T follicular helper cell (primary cell): ENCODE measurements at places on chromosomes 3 and 15.

- no peak for DNase-seq
Measured at GRCh38 chr15:74482661-74483060, 21.7 kb upstream of the UBL7 start.

DNA sequence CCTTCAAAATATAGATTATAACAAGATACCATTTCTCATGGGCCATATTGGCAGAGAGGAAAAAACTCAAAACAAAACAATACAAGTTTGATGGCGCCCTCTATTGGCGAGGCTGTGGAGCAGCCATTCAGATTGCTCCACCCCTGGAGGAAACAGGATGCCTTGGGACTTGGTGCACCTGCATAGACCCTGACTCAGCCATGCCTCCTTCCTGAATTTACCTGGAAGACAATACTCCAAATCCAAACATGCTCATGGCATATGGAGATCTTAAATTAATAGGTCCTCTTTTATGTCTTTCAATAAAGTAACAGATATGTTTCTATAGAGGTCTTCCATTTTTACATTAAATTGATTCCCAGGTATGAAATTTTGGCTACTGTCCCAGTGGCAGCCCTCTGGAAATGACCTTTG lies 90.0 kb downstream of the APBA2 start:
- peak; percentile 64 for DNase-seq

DNA sequence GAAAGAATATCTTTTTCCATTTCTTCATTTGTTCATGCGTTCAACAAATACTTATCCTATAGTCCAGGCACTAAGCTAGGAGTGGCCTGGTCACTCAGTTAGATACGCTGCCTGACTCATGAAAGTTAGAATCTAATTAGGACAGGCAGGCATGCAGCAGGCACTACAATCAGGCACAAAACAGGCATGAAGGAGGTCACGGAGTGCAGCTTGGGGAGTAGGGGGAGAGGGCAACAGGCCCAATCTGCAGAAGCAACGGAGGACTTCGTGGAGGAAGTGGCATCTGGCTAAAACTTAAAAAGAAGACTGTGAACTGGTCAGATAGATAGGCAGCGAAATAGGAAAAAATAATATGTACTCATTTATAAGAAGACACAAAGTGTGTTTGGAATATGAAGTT lies 420.9 kb downstream of the MAGI1 start:
- DNase-seq, result no peak

DNA sequence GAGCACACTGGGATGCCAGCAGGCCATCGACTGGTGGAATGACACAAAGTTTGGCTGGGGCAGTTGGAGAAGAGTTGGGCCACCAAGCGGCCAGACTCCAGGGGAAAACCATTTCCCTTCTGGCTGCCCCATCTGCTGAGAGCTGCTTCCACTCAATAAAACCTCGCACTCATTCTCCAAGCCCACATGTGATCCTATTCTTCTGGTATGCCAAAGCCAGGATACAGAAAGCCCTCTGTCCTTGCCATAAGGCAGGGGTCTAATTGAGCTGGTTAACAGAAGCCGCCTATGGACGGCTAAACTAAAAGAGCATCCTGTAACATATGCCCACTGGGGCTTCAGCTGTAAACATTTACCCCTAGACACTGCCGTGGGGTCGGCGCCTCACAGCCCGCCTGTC lies 55.1 kb downstream of the NKIRAS1 start:
- no peak for DNase-seq

- DNase-seq, result no peak
Measured at GRCh38 chr15:98860281-98861041, 147.1 kb downstream of the PGPEP1L start.

- DNase-seq, result no peak
Measured at GRCh38 chr3:104825116-104825515, 541.6 kb upstream of the ALCAM start.

GRCh38 chr15:51348688-51349087 lies 7.2 kb downstream of the GLDN start:
- DNase-seq, result no peak

- DNase-seq, result no peak
Measured at GRCh38 chr15:40090774-40091455, 17.8 kb downstream of the BMF start.

DNA sequence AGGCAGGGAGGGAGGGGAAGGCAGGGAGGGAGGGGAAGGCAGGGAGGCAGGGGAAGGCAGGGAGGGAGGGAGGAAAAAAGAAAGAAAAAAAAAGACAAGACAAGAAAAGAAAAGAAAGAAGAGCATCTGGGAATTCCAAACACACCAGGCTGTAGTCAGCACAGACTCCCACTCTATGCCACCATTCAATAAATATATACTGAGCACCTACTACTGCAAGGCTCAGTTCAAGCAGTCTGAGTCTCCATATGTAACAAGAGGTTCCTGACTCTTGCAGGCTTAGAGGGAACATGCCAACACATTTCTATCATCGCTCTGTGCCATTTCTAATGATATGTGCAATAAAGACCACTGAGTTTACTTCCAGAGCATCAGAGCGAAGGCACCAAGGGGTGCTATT lies 47.7 kb downstream of the ANXA2 start:
- no peak for DNase-seq

- DNase-seq, result no peak
Measured at GRCh38 chr3:55127565-55127964, 199.7 kb upstream of the LRTM1 start.

DNA sequence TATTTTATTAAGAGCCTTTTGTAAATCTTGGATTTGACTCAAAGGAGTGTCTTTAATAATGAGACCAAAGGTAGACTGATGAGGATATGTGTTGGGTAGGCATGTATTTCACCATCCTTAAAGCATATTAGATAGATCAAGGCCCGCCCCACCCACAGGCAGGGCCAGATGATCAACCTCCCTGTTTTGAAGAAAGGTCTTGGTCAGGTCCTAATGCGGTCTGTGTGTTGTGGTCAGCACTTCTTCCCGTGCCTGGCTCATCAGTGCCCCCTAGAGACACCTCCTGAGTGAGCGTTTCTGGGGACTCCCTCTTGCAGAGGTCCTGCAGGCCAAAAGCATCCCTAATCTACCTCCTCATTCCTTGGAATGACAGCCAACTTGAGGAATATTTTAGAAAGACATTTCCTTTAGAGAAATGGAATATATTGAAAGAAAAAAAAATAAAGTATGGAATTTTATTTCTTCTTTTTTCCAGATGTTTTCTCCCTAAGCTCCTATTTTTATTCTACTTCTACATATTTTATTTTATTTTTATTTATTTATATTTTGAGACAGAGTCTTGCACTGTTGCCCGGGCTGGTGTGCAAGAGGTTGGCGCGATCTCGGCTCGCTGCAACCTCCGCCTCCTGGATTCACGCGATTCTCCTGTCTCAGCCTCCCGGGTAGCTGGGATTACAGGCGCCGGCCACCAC lies 6.0 kb downstream of the TM4SF4 start:
- no peak for DNase-seq

DNA sequence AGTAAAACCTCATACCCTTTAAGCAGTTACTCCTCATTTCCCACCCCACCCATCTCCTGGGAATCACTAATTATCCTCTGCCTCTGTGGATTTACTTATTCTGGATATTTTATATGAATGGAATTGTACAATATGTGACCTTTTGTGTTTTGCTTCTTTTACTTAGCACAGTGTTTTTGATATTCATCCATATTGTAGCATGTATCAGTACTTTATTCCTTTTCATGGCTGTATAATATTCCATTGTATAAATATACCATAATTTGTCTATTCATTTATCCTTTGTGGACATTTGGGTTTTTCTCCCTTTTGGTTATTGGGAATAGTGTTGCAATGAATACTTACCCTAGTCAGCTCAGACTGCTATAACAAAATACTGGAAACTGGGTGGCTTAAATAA lies 39.2 kb downstream of the SH3GL3 start:
- DNase-seq, result no peak

- no peak for DNase-seq
Measured at GRCh38 chr3:140370686-140371085, 307.2 kb upstream of the TRIM42 start.

GRCh38 chr3:156742401-156742800 lies 68.0 kb downstream of the TIPARP start:
- no peak for DNase-seq

- DNase-seq, result no peak
Measured at GRCh38 chr3:56183529-56183928, 284.7 kb downstream of the ERC2 start.

- no peak for DNase-seq
Measured at GRCh38 chr3:130948929-130949328, 55.0 kb downstream of the ATP2C1 start.

- no peak for DNase-seq
Measured at GRCh38 chr3:105653868-105654267, 214.9 kb downstream of the CBLB start.

DNA sequence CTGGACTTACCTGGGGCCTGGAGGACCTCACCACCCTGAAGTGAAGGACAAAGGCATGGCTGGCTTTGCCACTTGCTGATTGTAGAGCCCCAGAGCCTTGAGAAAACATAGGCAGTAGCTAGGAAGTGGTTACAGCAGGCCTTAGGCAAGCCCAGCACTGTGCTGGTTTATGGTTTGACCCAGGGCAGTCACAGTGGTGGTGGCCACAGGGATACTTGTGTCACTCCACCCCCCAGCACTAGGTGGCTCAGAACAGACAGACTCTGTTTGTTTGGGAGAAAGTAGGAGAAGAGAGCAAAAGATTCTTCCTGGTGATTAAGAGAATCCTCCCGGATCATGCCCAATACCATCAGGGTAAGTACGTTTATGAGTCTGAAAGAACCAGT lies 13.2 kb upstream of the COL8A1 start:
- DNase-seq, result no peak

GRCh38 chr3:146469150-146470017 lies at the start of gene PLSCR2:
Gene PLSCR2, minus strand, starts transcription at chr3:146469561. Its CDS starts 9,657 bp downstream, at chr3:146459904.
- DNase-seq, result peak; percentile 58

GRCh38 chr3:54917174-54917573 lies 10.7 kb downstream of the LRTM1 start:
- no peak for DNase-seq

- DNase-seq, result peak; percentile 25
Measured at GRCh38 chr3:141452045-141452444, 34.8 kb upstream of the RASA2 start.

DNA sequence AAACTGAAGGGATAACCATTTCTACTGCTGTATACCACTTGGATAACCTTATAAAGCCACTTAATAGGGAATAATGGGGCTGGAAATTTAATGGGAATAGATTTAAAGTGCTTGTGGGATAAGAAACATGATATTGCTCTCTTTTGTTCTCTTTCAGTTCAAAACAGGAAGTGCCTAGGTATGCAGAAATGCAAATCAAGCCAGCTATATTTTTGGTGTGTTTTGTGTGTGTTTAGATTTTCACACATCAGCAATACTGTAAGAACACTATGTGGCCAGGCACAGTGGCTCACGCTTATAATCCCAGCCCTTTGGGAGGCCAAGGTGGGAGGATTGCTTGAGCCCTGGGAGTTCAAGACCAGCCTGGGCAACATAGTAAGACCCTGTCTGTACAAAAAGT lies 442.3 kb upstream of the TPRG1 start:
- DNase-seq, result no peak

GRCh38 chr3:136750897-136751315 lies 1.3 kb downstream of the STAG1 start:
- no peak for DNase-seq

DNA sequence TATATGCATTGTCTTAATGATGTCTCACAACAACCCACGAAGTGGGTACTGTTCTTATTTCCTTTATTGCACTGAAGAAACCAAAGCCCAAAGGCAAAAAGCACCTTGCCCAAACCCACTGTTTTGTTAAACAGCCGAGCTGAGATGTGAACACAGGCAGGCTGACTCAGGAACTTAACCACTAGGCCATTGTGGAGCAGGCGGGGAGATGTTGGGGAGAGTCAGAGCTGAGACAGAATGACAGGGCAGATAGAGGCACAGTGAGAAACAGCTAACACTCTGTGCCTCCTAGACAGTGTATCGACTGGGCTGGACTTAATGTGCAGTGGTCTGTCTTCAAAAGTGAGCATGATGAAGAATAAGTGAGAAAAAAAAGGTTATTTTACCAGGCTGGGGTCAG lies 56.5 kb downstream of the RPLP1 start:
- no peak for DNase-seq

DNA sequence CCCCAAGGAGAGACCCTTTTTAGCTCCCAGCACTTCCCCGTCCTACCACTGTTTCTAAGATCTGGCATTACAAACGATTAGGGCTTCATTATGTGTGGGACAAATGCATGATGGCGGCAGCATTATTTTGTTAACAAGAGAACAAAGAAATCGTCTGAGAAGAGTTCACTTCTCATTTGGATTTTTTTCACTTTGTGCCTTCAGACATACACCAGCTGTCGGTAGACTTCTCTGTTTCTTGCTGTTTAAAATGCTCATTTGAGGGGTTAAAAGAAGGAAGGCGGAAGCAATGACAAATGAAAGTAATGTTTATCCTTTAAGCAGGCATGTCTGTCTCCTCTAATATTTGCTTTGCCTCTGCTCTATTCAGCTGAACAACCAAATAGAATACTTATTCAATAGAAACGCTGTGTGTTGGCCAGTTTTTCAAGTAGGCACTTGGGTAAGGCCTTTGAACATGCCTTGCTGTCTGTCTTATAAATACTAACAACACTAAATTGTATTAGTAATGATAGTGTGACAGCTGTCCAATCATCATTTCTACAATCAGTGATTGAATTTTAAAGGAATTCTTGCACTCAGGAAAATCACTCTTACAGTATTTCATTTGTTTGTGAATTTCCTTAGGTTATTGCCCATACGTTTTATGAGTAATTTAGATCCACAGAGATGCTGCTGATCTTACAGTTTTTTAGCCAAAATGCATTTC lies 382.4 kb downstream of the IL5RA start:
- DNase-seq, result no peak

GRCh38 chr15:40357723-40358470 lies at the start of gene DISP2:
Gene DISP2, plus strand, starts transcription at chr15:40358219. Its CDS starts 103 bp downstream, at chr15:40358322.
- DNase-seq, result peak; percentile 86

GRCh38 chr3:137770066-137770834 lies 6.1 kb downstream of the SOX14 start:
- no peak for DNase-seq

DNA sequence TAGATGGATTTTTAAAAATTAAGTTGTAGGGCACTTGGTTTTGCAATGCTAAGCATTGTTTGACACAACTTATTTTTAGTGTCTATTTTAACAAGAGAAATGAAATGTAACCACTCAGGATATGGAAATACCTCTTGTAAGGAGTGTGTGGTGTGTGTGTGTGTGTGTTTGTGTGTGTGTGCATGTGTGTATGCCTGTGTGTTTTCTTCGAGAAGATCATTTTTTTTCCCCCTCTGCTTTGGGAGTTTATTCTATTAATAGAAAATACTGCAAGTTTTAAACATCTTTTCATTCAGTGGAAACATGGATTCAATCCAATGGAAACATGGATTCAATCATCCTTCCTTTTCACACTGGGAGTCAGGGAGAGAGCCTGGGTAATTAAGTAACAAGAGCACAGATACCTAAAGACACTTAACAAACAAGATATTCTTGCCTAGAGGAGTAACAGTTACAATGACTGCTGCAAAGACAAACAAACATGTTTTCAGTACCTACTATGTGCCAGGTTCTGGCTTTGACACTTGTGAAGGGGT lies 567.2 kb upstream of the TBL1XR1 start:
- no peak for DNase-seq

GRCh38 chr15:78130466-78131294 lies 565 bp downstream of the CIB2 start:
- DNase-seq, result no peak
